Endothelial cell of umbilical vein (primary cell): ENCODE measurements at places on chromosomes 3 and 15. TPM values are rescaled to one million over a fixed set of nuclear protein-coding genes. Genes with fewer than 3 reads are reported as not detected.

GRCh38 chr3:27729325-27729724, 7.2 kb upstream of the EOMES start:
- no peak for DNase-seq

DNA sequence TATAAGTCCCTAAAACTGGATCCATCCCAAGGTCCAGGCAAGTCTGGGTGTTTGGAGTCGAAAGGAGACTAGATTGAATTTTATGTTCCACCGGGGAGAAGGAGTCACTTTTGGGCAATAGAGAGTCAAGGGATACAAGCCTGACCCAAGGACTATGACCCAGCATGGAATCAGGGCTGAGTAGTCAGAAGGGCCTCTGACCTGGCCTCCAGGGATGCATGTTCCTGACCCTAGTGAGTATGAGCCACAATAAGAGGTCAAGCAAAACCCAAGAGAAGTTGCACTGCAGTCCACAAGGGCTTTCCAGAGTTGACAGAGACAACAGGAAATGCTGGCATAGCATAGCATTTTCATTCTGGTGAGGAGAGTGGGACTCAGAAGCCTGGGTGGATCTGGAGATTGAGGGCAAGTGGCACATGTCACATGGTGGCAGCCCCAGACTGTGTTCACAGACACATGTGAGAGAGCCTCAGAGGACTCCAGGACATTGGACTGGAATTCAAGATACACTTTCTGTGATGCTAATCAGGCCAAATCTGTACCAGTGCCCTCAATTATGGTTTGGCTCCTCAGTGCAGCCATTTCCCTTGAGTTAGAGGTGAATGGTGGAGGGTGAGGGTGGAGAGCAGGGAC, 66.9 kb downstream of the TFG start:
- DNase-seq: no peak

GRCh38 chr15:56659197-56659596, 74.1 kb downstream of the ZNF280D start:
- no peak for DNase-seq

DNA sequence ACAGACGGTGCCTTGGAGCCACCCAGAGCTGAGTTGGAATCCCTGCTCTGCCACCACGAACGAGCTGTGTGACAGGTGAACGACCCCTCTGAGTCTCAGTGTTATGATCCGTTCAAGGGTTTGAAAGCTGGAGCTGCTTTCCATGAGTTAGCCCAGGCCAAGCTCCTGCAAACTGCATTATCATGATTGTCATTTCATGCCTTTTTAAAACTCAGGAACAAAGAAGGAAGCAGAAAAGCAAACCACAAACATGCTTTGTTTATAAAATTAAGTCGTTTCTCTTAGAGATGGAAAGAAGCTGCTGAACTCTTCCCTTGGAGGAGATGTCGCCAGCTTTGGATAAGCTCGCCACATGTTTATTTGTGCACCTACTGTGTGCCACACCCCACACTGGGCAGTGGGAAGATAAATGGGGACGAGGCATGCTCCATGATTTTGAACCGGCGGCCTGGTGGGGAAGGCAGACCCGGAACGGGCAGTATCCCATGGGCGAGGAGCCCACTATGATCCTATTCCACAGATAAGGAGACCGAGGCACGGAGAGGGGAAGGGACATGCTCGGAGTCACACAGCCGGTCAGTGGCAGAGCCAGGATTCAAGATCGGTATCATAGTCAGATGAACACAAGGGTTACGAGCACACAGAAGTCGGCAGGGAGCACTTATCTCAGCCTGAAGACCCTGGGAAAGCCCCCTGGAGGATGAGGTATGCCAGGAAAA, 15.9 kb downstream of the HRH1 start:
- DNase-seq: no peak

GRCh38 chr15:63112871-63113270, 8.8 kb upstream of the LACTB start:
- no peak for DNase-seq

DNA sequence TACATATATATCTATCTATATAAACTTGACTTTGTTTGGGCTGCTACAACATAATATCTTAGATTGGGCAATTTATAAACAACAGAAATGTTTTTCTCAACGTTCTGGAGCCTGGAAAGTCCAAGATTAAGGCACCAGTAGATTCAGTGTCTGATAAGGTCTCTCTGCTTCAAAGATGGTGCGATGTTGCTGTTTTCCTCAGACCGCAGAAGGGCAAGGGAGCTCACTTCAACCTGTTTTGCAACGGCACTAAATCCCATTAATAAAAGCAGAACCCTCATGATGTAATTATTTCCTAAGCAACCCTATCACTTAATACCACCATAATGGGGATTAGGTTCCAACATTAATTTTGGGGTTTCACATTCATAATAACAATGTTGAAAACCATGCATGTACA, 1134.8 kb downstream of the NSUN3 start:
- no peak for DNase-seq

GRCh38 chr3:52450489-52451236, 3.2 kb downstream of the TNNC1 start:
- no peak for DNase-seq

- no peak for DNase-seq
Measured at GRCh38 chr3:72481542-72481941, 366.7 kb downstream of the SHQ1 start.

- peak; percentile 82 for DNase-seq
Measured at GRCh38 chr3:145094355-145094941, 1066.5 kb downstream of the PLOD2 start.

DNA sequence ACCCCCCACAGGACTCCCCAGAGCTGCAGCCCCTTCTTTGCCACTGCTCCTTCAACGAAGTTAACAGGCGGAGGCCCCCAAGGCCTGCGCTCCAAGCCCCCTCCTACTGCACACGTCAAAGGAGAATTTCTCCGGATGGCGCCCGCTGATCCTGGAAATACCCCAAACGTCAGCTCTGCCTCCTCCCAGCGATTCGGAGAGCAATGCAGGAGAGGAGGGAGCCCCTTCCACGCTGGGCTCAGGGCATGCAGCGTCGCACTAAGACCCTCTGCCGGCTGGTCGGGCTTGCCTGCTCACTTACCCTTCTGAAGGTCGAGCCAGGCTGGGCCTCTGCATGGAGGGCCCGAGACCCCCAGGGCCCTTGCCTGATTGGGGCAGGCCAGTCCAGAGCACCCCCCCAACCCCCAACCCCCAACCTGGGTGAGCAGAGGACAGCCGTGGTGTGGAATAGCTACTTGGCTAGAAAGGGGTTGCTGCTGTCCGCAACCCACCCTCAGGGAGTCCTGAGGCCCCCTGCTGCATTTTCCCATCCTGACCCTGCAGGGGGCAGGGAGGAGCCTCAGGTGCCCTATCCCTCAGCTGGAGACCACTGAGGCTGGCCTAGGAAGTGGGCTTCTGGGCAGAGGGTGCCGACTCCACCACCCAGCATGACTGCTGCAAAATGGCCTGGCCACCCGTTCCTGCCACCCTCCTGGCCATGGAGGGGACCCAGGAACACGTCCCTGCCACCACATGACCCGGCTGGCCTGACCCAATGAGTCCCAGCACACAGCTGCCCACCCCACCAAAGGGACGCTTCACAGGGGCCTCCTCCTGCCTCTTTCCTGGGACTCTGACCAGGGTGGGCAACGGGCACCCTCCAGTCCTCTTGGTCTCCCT, 976 bp downstream of the ATP2B2 start:
- no peak for DNase-seq

LEKR1 gene
- total RNA-seq: 0.21 and 0.64 TPM in 2 replicates

SPINK8 gene
- not detected in 2 replicates for total RNA-seq

CSNK1G1 gene
- 25.9 and 31.7 TPM in 2 replicates for total RNA-seq

GPR87 gene
- not detected in 2 replicates for total RNA-seq
